ENCODE measurements at places on chromosomes 4 and X.

- DNase-seq: no peak
Measured at GRCh38 chr4:169275180-169275579, 4.4 kb upstream of the SH3RF1 start.

DNA sequence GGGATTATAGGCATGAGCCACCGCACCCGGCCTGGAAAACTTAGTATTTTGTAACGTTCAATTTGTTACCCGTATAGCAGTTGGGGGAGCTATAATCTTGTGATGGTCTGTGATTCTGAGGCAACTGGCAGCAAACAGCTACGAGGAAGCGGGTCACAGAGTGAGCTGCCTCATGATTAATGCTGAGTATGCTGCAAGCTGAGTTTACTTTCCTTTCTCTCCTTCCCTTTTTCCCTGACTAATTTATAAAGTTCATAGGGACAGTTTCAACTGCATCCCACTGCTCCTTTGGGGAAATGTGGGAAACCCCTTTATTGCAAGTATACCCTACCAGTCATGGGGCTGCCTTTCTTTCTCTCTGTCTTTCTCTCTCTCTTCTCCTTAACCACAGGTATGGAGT is 17.7 kb upstream of the ELOVL6 start:
- no peak for DNase-seq

DNA sequence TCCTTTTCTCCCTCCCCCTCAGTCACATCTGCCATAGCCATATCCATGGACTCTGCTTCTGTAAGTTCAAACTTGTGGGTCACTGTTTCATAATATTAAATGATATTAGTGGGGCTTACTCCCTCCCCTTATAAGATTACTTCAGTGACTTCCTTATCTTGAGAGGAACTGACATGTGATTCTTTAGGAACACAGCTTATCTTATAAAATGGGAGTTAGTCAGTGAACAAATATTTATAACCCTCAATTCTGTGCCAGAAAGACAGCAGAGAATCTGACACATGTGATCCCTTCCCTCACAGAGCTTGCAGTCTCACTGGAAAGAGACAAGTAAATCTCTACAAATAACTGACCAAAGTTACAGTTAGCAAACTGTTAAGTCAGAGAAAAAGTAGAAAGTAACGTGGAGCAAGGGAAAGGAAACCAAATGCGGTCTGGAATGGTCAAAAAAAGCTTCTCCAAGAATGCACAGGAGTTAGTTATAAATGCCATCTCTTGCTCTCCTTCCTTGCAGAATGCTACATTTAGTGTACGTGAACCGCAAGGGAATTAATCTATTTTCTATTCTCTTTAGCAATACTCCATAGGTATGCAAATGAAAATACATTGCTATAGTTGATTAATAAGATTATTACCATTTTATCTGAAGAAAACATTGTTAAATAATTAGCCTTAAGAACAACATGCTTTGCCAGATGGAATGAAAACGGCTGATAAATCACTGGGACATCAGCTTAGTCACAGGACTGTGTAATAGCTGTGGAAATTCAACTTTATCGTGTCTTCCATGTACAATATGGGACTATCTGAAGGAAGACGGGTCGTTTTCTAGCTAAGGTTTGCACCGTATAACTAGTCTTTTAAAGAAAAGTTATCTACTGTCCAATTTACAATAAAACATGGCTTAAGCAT is 29.0 kb downstream of the SGMS2 start:
- DNase-seq: no peak

DNA sequence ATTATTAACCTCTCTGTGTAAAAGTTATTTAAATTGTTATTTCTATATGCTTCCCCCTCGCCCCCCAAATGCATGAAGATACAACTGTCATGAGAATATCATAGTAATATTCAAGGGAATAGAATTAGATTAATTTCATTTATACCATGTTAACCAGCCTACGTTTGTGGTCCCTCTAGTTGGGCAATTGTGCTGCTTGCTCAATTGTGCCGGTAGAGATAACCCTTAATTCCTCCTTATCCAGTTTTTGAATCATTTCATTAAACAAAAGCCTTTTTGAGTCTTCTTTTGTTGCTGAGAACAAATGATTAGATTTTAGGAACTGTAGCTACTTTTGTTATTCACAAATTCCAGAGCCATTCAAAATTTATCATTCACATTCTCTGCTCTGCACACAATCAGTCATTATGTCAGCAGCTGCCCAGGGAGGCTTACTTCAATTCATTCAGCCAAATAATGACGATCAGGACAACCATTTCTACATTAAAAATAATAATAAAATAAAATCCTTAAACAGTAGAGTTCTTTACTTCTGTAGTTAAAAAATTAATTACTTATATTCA is 98.1 kb downstream of the ADGRL3 start:
- no peak for DNase-seq

DNA sequence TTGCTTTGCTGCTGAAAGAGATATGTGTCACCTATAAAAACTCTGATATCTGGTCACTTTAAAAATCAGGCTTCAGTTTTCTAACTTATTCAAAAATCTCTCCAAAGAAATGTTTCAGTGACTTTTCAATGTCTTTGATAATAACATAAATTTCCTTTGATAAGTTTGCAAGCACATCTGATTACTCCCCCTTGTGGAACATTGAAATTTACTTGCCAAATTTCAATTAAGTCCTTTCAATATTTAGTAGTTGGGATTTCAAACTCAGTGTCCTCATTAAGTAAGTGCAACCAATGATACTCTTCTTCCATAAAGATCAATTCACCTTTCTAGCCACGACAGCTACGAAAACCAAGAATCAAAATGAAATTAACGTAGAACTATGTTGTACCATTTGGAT is 151.3 kb upstream of the FAM47C start:
- no peak for DNase-seq

DNA sequence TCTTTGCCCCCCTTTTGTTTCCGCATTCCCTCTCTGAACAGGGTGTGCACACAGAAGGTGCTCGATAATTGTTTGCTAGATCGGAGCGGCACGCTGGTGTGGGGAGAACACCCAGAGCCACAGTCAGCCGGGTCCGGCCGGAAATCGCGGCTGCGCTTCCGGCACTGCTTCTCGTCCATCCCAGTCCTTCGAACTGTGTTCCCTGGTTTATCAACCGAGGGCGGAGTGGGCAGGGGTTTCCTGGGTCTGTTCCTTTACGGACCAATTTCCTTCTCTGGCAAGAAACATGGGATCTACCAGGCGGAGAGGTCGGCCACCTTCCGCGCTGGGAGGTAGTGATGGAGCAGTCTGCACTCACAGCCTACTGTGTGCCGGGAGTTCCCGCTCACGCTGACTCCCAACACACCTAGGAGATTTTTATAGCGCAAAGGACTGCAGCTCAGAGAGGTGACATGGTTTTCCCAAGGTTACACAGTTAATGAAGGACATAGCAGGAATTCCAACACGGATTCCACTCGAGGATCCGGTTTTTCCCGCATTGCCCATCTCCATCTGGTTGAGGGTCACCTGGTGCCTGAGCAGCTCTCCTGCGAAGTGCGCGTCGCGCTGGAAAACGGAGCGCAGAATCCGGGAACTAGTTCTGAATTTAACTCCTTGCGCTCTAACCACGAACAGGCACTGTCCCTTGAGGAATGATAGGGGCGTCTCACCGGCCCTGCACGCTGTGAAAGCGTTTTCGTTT is 6.8 kb downstream of the MSX1 start:
- no peak for DNase-seq

DNA sequence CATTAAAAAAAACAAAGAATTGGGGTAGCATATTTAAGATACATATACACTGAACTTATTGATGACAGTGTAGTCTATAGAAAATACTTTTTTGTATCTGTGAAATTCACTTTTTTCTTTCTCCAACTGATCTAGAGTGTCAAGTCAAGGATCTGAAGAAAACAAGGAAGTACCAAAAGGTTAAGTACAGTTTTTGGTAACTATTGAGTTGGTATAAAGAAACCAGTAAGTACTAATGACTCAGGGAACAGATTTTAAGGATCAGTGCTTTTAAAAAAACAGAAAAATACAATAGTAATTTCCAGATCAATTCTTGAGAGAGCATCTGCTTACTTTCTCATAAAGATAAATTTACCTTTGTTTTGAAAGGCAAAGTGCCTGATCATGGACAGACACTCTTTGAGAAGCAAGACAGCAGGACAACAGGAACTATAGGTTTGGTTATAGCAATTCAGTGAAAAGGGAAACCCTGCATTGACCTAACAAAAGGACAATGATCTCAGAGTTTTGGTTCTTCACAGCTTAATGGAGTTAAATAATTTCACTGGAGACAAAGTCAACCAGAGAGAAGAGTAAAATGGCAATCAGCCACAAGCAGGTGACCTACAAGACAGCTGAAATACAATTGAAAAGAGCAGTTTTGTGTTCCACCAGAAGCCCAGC is 23.4 kb downstream of the TRMT10A start:
- DNase-seq: no peak

DNA sequence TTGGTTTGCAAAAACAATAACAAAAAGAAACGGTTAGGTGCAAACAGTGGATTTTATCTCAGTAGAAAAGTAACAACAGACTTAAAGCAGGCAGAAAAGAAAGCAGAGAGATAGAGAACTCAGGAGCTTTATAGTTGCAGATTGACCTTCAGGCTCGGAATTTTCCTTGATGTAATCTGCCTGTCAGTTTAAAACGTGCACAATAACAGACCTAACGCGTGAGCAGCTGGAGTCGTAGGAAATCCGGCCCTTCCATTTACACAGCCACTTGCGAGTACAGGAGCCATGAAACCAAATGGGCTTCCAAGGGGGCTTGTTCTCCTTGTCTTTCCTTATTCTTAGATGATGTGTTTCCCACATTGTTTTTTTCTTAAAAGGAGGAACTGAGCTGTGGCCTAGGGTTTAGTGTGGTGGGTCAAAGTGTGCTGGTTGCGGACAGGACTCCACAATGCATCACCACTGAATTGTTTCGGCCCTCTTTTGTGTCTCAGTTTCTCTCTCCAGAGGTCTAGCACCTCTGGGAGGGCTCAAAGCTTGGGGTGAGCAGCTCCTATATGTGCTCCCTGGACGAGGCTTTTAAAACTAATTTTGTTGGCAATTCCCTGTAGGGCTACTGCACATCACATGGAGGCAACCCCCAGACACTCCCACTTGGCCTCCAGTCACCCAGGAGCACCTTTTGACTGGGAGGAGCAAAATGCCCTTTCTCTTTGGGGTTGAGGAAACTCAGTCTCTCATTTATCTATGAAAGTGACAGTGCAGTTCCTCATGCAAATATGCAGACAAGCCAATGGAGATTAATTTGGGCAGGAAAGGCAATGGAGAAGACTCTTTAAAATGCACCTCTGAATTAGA is 13.9 kb upstream of the MPP1 start:
- DNase-seq: no peak

- DNase-seq: no peak
Measured at GRCh38 chrX:71454222-71454621, 78.7 kb upstream of the OGT start.

DNA sequence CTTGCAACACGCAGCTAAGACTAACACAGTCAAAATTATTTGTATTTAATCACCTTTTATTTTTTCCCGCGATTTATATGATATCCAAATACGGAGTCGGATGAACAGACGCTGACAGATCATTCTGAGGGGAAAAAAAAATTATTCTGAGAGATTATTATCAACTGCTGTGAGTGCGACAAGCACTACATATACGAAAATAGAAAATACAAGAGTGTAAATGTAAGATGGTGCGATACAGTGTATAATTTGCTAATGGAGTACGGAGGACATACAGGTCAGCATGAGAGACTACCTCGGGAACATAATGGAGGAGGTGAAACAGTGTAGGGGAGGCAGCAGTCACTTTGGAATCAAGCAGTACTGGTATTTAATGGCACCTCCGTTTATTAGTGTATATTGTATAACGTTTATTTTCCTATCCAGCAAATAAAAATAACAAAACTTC is 2.8 kb upstream of the LIN54 start:
- no peak for DNase-seq

GRCh38 chr4:5973033-5973432 is 45.2 kb downstream of the C4orf50 start:
- DNase-seq: no peak

GRCh38 chrX:153707406-153707805 is 16.8 kb downstream of the BCAP31 start:
- DNase-seq: no peak

- no peak for DNase-seq
Measured at GRCh38 chrX:72079607-72080006, 52.1 kb downstream of the RTL5 start.

GRCh38 chr4:183571350-183571941 is 66.6 kb downstream of the ING2 start:
- peak; percentile 12 for DNase-seq

- DNase-seq: no peak
Measured at GRCh38 chr4:68288393-68288740, 42.9 kb upstream of the TMPRSS11B start.

GRCh38 chr4:127006446-127006877 is 626.3 kb upstream of the INTU start:
- no peak for DNase-seq

DNA sequence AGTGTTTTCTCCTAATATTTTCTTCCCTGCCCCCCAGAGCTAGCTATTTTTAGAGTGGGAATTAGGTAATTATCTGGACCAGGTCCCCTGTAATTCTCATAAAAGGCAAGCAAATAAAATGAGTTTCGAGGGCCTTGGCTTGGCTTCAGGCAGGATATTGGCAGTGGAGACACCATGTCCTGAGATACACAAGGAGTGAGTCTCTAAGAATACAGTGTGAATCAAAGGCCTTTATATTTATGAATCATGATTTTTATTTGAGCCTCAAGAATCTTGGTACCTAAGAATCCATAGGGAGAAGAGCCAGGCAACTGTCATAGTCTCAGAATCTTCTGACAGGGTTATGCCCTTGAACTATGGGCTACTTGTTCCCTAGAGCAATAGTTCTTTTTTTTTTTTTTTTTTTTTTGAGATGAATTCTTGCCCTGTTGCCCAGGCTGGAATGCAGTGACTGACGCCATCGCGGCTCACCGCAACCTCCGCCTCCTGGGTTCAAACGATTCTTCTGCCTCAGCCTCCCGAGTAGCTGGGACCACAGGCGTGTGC is 205.4 kb downstream of the LDB2 start:
- no peak for DNase-seq

- DNase-seq: no peak
Measured at GRCh38 chr4:142743121-142743825, 102.8 kb downstream of the INPP4B start.

DNA sequence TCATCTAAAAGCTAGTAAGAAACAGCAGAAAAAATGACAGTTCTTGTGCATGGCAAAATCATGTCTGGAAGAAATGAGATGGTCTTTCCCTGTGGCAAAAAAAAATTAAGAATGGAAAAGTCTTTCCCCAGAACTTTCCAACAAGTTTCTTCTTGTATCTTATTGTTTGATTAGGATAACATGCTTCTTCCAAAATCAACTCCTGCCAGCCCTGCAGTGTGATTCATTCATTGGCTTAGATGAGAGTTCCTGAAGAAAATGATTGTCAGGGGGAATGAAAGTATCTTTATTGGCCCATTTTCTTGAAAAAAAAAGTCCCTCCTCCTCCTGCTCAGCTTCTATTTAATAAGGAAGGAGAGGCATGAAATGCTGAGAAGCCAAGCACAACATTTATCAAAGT is 407.7 kb downstream of the ARAP2 start:
- no peak for DNase-seq

GRCh38 chr4:131370846-131371245 is 1778.2 kb upstream of the PCDH10 start:
- no peak for DNase-seq

GRCh38 chr4:73870260-73870659 is 1.1 kb downstream of the CXCL1 start:
- DNase-seq: no peak

GRCh38 chrX:9912351-9913145 is 54.6 kb upstream of the CLDN34 start:
- DNase-seq: no peak

Measured in NCI-H1436 treated with DMSO at 0.1 percent for 48 hours (cell line).